ENCODE measurements at places on chromosomes 3 and 15. TPM values are rescaled to one million over a fixed set of nuclear protein-coding genes. Genes with fewer than 3 reads are reported as not detected.

Gene UROC1
- not detected for total RNA-seq

Gene GPR176
- 80.7 TPM for total RNA-seq

Gene CCR5
- not detected for total RNA-seq

Gene SLCO2A1
- 3.0 TPM for total RNA-seq

Gene SCG3
- not detected for total RNA-seq

Gene STAC
- 4.3 TPM for total RNA-seq

Gene RASGRP1
- not detected for total RNA-seq

Gene RPL35A
- 1,086 TPM for total RNA-seq

Gene UBE2E1
- 82.2 TPM for total RNA-seq

Gene EFCC1
- total RNA-seq = not detected

Gene CHRD
- total RNA-seq = 0.30 TPM

Gene MOBP
- total RNA-seq = not detected

Gene BCHE
- total RNA-seq = 10.0 TPM

Gene CELSR3
- total RNA-seq = 2.7 TPM

Gene CSPG5
- total RNA-seq = 0.17 TPM

Gene RTP4
- total RNA-seq = not detected

Gene AEN
- 35.1 TPM for total RNA-seq

Data from bronchus fibroblast of lung (primary cell).